Stimulated activated CD8-positive, alpha-beta memory T cell treated with anti-CD3 and anti-CD28 coated beads, Interleukin-4, amount 100 ng/mL, for 1 hour (primary cell): ENCODE measurements at places on chromosomes 2 and 18.

GRCh38 chr2:111701266-111701665 is 182.7 kb downstream of the ANAPC1 start:
- no peak for DNase-seq

GRCh38 chr2:241381872-241382271 is 25.8 kb downstream of the FARP2 start:
- no peak for DNase-seq

DNA sequence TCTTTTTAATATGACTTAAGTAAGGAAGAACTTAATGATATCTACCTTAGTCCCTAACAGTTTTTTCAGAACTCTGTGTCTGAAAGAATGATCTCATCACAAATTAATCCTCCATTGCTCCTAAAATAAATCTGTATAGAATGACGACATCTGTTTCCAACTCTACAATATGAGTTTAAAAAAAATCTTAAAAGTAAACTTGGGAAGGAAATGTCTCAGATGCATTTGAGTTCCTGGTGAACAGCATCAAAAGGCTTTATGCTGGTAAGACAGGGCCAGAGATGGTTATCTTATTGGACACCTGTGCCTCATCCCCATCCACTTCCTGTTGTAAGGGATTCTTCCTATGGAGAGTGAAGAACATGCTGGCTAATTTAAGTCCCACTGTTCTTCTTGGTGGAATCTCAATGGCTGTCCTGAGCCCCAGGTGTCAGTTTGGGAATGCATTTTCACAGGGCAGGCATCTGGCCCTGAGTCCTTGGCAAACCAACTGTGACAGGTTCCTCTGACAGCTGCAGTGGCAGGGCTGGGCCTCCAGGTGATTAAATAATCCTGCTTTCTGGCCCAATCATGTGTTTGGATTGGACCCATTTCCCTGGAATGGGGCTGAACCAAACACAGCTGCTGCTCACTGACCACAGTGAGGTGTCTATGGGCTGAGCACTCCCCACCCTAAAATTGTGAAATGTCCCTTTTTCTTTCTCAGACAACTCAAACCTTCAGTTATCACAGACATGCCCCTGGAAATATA is 12.9 kb upstream of the NCKAP5 start:
- DNase-seq, result no peak

- no peak for DNase-seq
These were observed 1.7 kb downstream of the ROCK2 start for GRCh38 chr2:11342551-11343367.

- no peak for DNase-seq
These were observed 272.8 kb downstream of the KCNS3 start for GRCh38 chr2:18151237-18151636.
